Aortic smooth muscle cell (primary cell): ENCODE measurements at places on chromosomes 5 and 9. TPM values are rescaled to one million over a fixed set of nuclear protein-coding genes. Genes with fewer than 3 reads are reported as not detected.

KCNV2 gene
- total RNA-seq, result not detected in 2 replicates

PRR7 gene
- 5.3 and 6.3 TPM in 2 replicates for total RNA-seq

PCDHB14 gene
- 0.92 and 1.1 TPM in 2 replicates for total RNA-seq

LEAP2 gene
- 0.06 and 0.26 TPM in 2 replicates for total RNA-seq

RGS7BP gene
- 1.1 and 1.7 TPM in 2 replicates for total RNA-seq

TLX3 gene
- not detected in 2 replicates for total RNA-seq

TRIM7 gene
- 10.5 and 14.0 TPM in 2 replicates for total RNA-seq

CCL27 gene
- not detected in 2 replicates for total RNA-seq

SCGB3A2 gene
- not detected in 2 replicates for total RNA-seq

SAXO1 gene
- total RNA-seq, result under 0.01 TPM in 2 replicates

SOX30 gene
- total RNA-seq, result not detected in 2 replicates

RNF44 gene
- 1.2 and 2.0 TPM in 2 replicates for total RNA-seq

CYSRT1 gene
- 0.87 and 1.2 TPM in 2 replicates for total RNA-seq

SLC25A48 gene
- not detected in 2 replicates for total RNA-seq

ARL10 gene
- 7.5 and 7.9 TPM in 2 replicates for total RNA-seq

PCDHB9 gene
- 0.40 and 0.44 TPM in 2 replicates for total RNA-seq

NMUR2 gene
- total RNA-seq, result not detected in 2 replicates
